ENCODE measurements at places on chromosomes 5 and 9. TPM values are rescaled to one million over a fixed set of nuclear protein-coding genes. Genes with fewer than 3 reads are reported as not detected.

Gene INIP
- total RNA-seq, result 34.2 TPM

Gene ORM2
- total RNA-seq, result not detected

GRCh38 chr9:34578241-34579103 is 11.1 kb downstream of the CNTFR start:
- H3K36me3 ChIP-seq, result no peaks in the 10 kb centered on the region
- no peak for DNase-seq
- peaks cover 63% of the 10 kb centered on the region for H3K27me3 ChIP-seq

DNA sequence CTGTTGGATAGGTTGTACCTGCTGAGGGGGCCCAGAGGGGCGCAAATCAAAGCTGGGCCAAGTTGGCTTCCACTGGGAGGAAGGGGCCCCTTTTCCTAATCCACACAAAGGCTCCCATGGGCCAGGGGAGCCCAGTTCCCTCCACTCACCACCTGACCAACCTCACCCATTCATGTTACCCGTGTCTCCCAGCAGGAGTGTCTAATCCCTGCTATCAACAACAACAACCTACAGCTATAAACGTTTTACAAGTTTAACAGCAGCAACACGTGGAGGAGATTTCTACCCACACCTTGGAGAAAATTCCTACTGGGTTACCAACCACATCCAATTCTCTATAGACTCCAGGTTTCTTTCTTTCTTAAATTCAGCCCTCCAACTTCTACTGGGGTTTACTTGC is 216.2 kb downstream of the SLIT3 start:
- H3K36me3 ChIP-seq, result no peaks in the 10 kb centered on the region
- H3K4me1 ChIP-seq, result no peaks in the 10 kb centered on the region
- no peak overlapping the region for H3K27ac ChIP-seq
- no peak overlapping the region for H3K4me3 ChIP-seq

DNA sequence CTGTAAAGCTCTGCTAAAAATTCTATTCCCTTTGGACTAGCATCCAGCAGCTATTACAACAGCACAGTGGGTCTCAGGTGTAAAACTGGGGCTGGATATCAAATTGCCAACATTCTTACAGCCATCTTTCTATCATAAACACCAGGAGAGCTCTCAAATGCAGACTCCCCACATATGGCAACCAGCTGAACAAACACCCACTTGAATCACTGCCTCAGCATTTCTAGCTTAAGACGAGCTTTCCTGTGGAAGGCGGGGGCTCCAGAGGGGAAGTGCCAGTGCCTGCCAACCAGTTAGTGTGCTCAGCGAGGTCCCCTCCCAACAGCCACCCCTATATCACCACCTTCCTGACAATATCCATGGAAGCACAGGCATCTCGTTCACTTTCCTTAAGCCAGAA is 62.2 kb downstream of the IPPK start:
- peak; percentile 48 for DNase-seq
- H3K4me1 ChIP-seq, result no peaks in the 10 kb centered on the region
- H3K36me3 ChIP-seq, result peaks cover 15% of the 10 kb centered on the region
- H3K27ac ChIP-seq, result no peak overlapping the region
- no peak overlapping the region for H3K4me3 ChIP-seq

GRCh38 chr5:154210163-154210562 is 19.6 kb downstream of the GALNT10 start:
- H3K4me1 ChIP-seq, result peaks cover 53% of the 10 kb centered on the region
- no peak for DNase-seq
- peaks cover 46% of the 10 kb centered on the region for H3K36me3 ChIP-seq
- no peaks in the 10 kb centered on the region for H3K27me3 ChIP-seq

DNA sequence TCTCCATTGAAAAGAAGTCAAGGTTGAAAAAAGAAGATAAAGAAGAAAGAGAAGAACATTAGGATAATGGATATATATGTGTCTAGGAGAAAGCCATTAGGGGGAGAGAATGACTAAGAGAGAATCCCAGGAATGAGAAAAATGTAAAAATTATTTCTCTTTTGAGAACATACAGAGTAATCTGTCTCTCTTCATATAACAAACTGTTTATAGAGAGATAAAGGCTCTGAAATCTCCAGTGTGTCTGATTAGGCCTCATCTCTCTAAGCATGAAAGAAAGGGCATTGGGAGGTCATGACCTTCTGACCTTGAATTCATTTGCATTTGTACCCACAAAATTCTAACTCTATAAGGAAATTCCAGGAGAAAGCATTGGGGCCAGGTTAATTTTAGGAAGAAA is 3.5 kb upstream of the MPDZ start:
- H3K27me3 ChIP-seq, result peaks cover 14% of the 10 kb centered on the region
- no peak for DNase-seq
- no peak overlapping the region for H3K27ac ChIP-seq
- no peaks in the 10 kb centered on the region for H3K4me1 ChIP-seq
- H3K4me3 ChIP-seq, result no peak overlapping the region

- peaks cover 23% of the 10 kb centered on the region for H3K36me3 ChIP-seq
- H3K4me3 ChIP-seq, result no peak overlapping the region
- peak overlapping the region; percentile 46 for H3K27ac ChIP-seq
Measured at GRCh38 chr5:175535796-175536195, 57.4 kb downstream of the SFXN1 start.
